ENCODE measurements at places on chromosomes 3 and 15.
A peak's percentile ranks its signal among the peaks of the same experiment; 100 is the strongest.

GRCh38 chr3:106528932-106529331 is 660.1 kb upstream of the CBLB start:
- no peak for DNase-seq

- no peak for DNase-seq
Observed at GRCh38 chr3:47398228-47398627, 17.4 kb downstream of the PTPN23 start.

- DNase-seq, result no peak
Observed at GRCh38 chr3:164465172-164465571, 613.1 kb downstream of the SI start.

GRCh38 chr3:172449466-172450149 is 1.4 kb upstream of the GHSR start:
- DNase-seq, result peak; percentile 41

DNA sequence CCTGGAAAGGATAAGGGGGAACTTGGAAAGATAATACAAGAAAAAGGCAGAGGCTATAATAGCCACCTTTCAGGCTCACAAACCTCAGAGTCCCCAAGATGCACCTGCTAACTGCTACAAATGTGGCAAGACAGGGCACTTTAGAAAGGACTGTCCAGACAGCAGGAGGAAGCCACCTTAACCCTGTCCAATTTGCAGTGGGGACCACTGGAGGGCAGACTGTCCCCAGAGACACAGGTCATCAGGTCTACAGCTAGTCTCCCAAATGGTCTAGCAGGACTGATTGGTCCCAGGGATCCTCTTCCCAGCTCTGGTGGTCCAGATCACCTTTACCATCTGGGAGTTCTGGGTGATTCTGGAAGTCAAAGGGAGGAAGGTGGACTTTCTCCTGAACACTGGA is 882.5 kb upstream of the GBE1 start:
- no peak for DNase-seq

DNA sequence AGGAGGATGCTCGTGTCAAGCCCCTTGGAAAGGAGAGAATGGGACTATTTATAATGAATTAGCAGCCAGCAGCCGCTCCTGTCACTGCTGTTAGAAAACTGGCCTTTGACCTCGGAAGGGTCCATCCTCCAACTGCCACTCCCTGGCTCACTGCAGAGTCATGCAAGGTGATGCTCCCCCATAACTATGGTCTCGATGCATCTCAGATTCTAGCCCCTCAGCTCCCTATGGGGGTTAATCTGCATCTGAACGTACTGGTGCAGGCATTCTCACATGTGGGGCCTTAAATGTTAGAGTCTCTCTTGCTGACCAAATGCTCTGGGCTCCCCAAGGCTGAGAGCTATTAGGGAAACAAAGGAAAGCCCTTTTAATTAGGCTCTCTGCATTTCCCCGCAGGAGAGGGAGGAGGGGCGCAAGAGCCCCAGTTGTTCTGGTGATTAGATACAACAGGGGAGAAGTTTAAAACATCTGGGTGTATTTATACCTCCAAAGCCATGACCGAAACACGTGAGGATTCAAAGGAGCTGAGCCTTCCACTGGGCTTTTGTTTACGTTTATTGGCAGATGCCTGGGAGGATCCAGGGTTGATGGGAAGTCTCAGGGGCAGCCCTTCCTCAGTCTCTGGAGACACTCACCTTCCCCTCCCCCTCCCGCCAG is 182.5 kb downstream of the OPA1 start:
- DNase-seq, result no peak

- DNase-seq, result no peak
Observed at GRCh38 chr3:126025116-126025729, 56.2 kb downstream of the ROPN1B start.

- peak; percentile 67 for DNase-seq
Observed at GRCh38 chr15:85706779-85707518, 87.8 kb downstream of the KLHL25 start.

GRCh38 chr3:101240719-101241399 is 79.5 kb downstream of the IMPG2 start:
- no peak for DNase-seq

DNA sequence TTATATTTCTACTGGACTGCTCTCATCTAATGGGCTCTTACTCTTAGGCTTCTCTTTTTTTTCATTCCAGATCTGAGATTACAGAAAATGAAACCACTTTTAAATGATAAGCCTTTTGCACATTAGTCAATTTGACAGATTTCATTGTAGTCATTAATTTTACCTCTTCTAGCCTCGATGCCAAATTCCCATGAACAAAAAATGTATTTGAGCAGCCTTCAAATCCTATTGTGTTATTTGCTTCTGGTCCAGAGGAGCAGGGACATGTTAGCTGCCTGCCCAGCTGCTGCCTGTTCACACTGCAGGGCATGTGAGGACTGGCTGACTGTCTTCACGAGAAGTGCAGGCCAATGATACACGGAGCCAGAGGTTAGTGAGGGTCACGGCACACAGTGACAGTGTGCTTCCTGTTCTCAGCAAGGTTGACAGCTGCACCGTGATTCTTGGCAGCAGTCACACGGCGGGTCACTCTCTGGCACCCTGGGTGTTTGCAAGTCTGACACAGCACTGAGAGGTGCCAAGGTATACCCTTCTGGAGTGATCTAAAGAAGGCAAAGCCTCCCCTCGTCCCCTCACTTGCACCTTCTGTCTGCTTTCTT is 40.8 kb downstream of the KAT2B start:
- peak; percentile 57 for DNase-seq

- DNase-seq, result peak; percentile 20
Observed at GRCh38 chr15:58221591-58222241, 83.5 kb downstream of the AQP9 start.

GRCh38 chr3:48931944-48932580 is 13.4 kb downstream of the ARIH2 start:
- no peak for DNase-seq

DNA sequence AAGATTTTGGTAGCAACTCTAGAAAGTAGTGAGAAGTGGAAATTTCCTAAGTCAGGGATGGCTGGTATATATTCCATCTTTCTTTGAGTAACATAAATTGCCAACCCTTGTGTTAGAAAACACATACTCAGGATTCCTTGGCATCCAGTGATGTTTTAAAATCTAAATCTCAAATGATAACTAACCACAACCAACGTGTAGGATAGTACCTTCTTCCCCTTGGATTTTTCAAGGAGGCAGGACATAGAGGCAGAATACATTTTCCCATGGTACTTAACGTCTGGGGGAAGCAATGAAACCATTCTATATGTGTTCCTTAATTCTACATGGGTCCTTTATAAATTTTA is 93.4 kb downstream of the WDR76 start:
- DNase-seq, result no peak

DNA sequence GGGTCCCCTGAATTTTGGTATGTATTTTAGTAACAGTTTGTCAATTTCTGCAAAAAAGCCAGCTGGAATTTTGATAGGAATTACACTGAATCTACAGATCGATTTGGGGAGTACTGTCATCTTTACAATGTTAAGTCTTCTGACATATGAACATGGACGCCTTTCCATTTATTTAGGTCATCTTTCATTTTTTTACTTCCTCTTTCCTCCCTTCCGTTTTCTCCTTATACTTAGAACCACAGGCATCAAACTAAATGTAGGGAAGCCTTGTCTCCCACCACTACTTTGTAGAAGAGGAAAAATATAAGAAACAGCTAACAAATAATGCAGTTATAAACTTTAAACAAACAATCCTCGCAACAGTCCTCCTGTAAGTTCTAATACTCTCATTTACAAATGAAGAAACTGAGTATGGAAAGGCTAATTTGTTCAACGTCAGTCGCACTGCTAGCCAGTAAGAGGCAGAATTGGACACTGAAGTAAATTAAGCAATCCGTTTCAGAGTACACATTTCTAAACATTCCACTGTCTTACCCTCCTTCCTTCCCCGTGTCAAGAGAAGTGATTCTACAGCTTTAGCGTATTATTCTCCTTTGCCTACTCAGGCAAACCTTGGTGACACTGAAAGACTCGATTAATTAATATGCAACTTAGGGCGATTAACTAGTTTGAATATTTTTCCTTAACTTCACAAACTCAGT is 25.6 kb downstream of the RHOA start:
- DNase-seq, result no peak

DNA sequence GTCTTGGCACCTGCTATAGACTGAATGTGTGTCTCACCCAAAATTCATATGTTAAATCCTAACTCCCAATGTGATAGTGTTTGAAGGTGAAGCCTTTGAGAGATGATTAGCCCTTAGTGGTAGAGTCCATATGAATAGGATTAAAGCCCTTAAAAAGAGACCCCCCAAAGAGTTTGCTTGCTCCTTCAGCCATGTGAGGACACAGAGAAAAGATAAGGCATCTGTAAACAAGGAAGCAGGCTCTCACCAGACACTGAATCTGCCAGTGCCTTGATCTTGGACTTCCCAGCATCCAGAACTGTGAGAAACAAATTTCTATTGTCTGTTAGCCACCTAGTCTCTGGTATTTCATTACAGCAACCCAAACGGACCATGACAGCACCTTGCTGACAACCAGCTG is 16.6 kb downstream of the KPNA1 start:
- DNase-seq, result no peak

GRCh38 chr15:71141572-71141971 is 26.3 kb downstream of the THSD4 start:
- no peak for DNase-seq

DNA sequence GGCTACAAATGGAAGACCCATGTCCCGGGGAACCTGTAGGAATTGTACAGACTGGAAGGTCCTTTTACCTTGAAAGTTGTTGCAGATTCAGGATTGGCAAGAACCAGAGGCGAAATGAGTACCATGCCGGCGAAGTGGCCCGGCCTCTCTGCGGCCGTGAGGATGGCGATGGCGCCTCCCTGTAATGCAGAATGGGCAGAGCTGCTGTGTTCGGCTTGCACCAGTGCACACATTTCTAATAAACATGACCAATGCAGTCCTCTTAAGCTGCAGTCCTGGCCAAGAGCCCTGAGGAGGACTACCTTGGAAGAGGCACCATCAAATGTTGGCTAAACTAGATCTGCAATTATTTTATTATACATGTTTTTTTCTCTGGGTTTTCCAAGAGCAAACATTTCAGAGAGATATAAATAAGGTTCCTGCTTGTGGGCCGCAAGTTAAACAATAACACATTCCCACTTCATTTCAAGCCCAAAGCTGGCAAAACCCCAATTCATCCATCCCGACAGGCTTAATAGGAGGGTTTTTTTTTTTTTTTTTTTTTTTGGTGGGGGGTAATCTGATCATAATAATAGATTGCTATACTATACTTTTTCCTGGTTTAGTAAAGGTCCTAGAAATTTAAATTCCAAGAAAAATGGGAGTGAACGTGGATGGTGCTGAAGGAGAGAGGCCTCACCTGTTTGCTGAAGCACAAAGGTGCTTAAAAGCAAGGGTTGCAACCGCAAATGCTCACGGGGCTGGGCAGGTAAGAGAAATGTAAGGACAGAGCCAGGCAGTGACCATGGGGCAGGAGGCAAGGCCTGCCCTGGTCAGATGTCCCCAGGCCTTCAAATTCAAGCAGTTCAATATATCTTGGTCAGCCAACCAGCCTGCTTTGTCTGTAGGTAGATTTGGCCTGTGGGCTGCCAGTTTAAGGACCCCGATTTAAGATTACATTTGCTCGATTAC is 48.5 kb downstream of the ABTB1 start:
- no peak for DNase-seq

- no peak for DNase-seq
Observed at GRCh38 chr3:10245081-10245712, 3.1 kb upstream of the TATDN2 start.

DNA sequence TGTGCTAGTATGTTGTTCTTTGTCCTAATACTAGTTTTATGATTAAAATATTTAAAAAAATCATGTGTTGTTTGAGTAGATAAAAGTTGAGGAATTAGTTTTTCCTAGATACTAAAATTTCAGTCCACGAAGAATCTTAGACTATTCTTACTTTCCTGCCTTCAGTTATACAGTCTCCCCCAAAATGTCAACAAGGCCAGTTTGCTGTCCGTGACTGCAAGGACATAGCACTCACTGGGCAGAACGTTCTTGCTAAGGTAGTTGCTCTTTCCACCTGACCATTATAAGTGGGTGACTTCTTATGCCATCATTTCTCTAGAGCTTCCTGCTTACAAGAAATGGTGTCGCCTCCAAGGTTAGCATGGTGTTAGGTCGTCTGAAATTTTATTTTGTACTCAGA is 32.8 kb downstream of the KAT2B start:
- DNase-seq, result no peak
